AG09309 (cell line): ENCODE measurements at places on chromosomes 11 and 22.

- DNase-seq: no peak
Observed at GRCh38 chr22:25567251-25567675, 2.8 kb downstream of the GRK3 start.

- DNase-seq: no peak
Observed at GRCh38 chr11:75526192-75526541, 426 bp upstream of the GDPD5 start.

DNA sequence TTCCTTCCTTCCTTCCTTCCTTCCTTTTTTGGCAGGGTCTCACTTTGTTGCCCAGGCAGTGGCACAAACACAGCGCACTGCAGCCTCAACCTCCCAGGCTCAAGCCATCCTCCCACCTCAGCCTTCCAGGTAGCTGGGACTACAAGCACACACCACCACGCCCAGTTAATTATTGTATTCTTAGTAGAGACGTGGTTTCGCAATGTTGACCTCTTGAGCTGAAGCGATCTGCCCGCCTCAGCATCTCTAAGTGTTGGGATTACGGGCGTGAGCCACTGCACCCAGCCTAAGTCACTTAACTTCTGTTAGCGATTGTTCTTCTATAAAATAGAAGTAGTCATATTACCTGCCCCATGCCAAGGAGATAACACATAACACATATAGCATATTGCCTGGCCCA is 2.8 kb upstream of the SYTL2 start:
- DNase-seq: no peak

DNA sequence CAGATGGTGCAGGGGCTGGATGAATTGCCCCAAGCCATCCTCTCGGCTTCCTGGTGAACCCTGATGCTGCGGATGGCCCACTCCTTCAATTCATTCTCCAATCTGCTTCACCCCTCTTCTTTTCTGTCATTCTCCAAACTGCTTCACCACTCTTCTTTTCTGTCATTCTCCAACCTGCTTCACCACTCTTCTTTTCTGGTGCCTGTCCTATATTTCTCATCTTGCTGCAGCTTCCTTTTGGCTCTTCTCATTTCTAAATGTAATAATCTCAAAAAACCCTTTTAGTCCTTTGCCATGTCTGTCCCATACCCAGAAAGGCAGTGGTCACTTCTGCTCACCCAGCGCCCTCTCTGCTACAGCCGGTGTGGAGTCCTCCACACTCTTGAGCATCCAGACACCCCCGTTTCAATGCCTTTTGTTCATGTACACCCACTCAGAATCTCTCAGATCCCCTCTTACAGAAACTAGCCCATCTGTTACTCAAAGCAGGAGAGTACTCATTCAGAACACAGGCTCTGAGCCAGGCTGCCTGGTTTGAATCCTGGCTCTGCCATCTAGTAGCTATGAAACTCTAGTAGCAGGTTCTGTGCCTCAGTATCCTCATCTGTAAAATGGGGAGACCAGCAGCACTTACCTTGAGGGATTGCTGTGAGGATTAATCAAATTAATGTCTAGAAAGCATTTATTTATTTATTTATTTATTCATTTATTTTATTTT is 14.9 kb downstream of the SERPIND1 start:
- no peak for DNase-seq

- DNase-seq: no peak
Observed at GRCh38 chr11:63603180-63603518, 11.1 kb downstream of the PLAAT3 start.

- no peak for DNase-seq
Observed at GRCh38 chr22:49351761-49352227, 475.9 kb downstream of the BRD1 start.

- no peak for DNase-seq
Observed at GRCh38 chr22:29382580-29383302, 5.6 kb downstream of the AP1B1 start.

GRCh38 chr22:45131749-45132148 is 32.0 kb upstream of the NUP50 start:
- DNase-seq: no peak

- DNase-seq: no peak
Observed at GRCh38 chr11:68841718-68842426, at the start of gene CPT1A. Gene CPT1A, minus strand, starts transcription at chr11:68841916. Its CDS starts 26,442 bp downstream, at chr11:68815474.
